ENCODE measurements at places on chromosomes 3 and 15.
A peak's percentile ranks its signal among the peaks of the same experiment; 100 is the strongest.

- no peak for DNase-seq
Measured at GRCh38 chr3:171748064-171748924, 62.0 kb downstream of the PLD1 start.

DNA sequence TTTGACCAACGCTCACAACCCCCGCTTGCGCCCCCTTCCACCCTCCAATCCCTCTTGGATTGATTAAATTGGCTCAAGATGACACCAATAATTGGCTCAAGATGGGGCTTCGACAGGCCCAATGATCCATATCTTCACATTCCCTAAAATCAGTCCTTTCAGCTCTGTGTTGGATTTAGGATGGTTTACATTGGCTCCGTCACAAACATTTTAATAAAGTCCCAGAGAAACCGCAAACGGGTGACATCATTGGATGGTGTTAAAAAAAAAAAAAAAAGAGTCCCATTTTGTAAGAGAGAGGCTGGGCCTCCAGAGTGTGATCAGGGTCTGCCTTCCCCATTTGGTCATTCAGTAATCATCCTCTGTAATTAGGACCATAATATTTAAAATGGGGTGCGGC is 113.4 kb upstream of the MRPS22 start:
- no peak for DNase-seq

DNA sequence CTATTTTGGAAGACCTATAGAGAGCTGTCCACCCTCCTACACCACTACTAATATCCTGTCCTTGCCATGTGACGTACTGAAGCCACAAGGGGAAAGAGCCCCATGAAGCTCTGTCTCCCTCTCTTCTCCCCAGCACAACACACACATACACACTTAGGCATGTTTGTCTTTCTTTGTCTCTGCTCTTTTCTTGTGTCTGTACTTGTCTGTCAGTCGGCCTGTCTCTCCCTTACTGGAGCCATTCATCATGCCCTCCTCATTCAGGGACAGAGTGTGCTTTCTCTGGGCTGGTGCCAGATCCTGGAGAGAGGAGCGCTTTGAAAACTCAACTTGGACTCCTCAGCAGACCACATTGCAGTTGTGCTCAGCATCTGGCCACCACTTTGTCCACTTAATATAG is 47.6 kb downstream of the PSMD6 start:
- DNase-seq = no peak

GRCh38 chr3:150737874-150738679 is 24.9 kb downstream of the SIAH2 start:
- DNase-seq = peak; percentile 57

GRCh38 chr3:58256511-58256910 is 18.9 kb downstream of the ABHD6 start:
- no peak for DNase-seq

GRCh38 chr3:111128884-111129283 is 57.3 kb downstream of the NECTIN3 start:
- no peak for DNase-seq

- DNase-seq = no peak
Measured at GRCh38 chr15:96690733-96691132, 360.2 kb downstream of the NR2F2 start.
